ENCODE measurements at places on chromosomes 2 and 18. TPM values are rescaled to one million over a fixed set of nuclear protein-coding genes. Genes with fewer than 3 reads are reported as not detected.

KLF7 gene
- total RNA-seq: 27.4 TPM

- peak overlapping the region; percentile 99 for H3K4me3 ChIP-seq
- no peak for DNase-seq
- no peaks in the 10 kb centered on the region for H3K27me3 ChIP-seq
- H3K36me3 ChIP-seq: peaks cover 62% of the 10 kb centered on the region
- H3K27ac ChIP-seq: no peak overlapping the region
- H3K4me1 ChIP-seq: no peaks in the 10 kb centered on the region
These were observed 3.9 kb downstream of the RPL37A start for GRCh38 chr2:216502381-216503158.

DNA sequence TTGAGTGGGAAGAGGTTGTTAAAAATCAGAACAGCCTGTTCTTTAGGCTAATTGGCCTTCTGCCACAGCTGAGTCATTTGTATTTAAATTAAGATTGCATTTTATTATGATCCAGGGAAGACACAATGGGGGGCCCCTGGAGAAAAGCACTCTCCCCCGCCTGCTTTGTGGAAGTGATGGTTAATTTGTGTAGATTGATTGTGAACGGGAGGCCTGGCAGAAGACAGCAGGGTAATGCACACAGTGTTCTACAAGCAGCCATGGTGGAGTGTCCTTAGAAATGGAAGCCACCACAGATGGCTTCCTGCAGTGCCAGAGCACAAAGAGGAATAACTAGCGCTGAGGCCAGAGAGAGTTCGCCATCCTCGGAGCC lies 19.6 kb downstream of the RAMP1 start:
- H3K4me1 ChIP-seq: no peaks in the 10 kb centered on the region
- H3K4me3 ChIP-seq: no peak overlapping the region
- H3K27ac ChIP-seq: peak overlapping the region; percentile 57
- no peaks in the 10 kb centered on the region for H3K36me3 ChIP-seq
- DNase-seq: peak; percentile 16

WNT6 gene
- not detected for total RNA-seq

GRCh38 chr2:72004201-72004915 lies 143.3 kb downstream of the CYP26B1 start:
- H3K27me3 ChIP-seq: no peaks in the 10 kb centered on the region
- no peak overlapping the region for H3K27ac ChIP-seq
- no peaks in the 10 kb centered on the region for H3K36me3 ChIP-seq
- H3K4me3 ChIP-seq: no peak overlapping the region
